ENCODE measurements at places on chromosomes 11 and 22.

GRCh38 chr11:68012843-68013610 lies 2.9 kb downstream of the ALDH3B1 start:
- no peak for DNase-seq

DNA sequence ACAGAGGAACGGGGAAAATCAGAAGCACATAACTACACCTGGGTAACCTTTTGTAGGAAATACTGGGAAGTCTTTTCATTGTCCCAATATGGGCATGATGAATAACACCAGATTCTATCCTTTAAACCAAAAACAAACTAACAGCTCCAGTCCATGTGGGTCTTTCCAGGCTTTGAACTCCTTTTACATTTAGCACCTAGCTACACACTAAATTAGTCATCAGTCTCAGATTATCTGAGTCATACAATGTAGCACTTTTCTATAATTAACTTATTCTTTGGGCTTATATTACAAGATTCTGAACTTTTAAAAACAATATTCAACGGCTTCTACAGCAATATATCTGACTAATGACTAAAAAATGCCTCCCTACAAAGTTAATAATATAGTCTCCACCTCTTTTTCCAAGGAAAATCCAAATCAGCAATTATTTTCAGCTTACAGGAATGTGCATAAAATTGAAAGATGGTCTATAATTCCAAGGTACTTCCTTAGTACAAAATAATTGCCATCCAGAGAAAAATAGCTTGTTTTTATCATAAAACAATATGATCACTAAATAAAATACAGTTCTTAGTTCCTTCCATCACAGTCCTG lies 26.3 kb downstream of the STK33 start:
- no peak for DNase-seq

DNA sequence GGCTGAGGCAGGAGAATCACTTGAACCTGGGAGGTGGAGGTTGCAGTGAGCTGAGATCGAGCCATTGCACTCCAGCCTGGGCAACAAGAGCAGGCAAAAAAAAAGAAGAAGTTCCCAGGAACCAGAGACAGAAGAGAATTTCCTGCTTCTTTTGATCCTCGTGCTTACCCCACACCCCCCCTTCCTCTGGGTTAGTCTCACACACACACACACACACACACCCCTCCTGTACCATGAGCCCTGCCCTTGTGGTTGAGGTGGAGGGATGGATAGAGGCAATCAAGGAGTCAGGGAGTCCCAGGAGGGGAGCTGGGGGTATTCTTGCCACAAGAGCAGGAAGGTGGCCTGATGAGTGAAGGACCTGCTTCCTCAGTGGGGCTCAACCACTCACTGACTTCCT lies 4.1 kb upstream of the UBE2L6 start:
- no peak for DNase-seq

DNA sequence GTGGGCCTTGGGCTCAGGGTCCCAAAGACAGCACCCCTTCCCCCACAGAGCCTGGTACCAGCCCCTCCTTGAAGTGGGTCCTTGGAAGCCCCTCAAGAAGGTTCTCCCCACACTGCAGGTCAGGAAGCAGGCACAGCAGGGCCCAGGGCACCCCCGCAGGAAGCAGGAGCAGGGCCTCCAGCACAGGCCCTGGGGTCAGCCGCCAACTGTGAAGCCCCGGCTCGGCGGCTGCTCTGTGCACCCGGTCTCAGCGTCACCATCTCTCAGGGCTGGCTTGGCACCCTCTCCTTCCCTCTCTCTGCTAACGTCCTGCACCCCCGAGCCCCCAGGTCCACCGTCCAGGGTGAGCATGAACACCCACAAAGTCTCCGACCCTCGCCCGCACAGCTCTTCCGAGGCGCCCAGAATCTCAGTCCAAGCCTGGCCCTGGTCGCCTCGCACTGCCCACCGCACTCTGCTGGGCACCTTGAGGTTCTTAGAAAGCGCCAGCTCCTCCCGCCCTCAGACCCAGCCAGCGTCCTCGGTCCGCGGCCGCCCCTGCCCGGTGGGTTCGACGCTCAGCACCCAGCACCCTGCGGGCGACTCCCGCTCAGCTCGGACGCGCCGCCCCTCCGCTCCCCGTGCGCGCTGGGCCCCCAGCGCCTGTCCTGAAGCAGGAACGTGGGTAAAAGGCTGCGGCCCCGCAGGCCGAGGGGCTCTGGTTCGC lies 1.4 kb upstream of the SIGIRR start:
- no peak for DNase-seq

DNA sequence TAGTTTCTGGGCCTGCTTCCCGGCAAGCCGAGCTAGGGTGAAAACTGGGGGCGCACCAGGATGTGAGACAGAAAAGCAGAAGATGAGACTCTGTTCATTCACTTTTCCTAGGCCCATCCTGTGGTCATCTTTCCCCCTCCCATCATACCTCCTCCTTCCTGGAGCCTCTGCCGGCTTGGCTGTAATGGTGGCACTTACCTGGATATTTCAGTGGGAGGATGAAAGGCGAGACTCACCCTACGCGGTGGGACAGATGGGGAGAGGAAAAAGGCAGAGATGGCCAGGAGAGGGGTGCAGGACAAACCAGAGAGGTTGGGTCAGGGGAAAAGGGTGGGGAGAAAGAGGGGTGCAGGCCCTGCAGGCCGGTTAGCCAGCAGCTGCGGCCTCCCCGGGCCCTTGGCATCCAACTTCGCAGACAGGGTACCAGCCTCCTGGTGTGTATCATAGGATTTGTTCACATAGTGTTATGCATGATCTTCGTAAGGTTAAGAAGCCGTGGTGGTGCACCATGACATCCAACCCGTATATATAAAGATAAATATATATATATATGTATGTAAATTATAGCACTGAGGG lies 41.5 kb upstream of the NNMT start:
- no peak for DNase-seq

DNA sequence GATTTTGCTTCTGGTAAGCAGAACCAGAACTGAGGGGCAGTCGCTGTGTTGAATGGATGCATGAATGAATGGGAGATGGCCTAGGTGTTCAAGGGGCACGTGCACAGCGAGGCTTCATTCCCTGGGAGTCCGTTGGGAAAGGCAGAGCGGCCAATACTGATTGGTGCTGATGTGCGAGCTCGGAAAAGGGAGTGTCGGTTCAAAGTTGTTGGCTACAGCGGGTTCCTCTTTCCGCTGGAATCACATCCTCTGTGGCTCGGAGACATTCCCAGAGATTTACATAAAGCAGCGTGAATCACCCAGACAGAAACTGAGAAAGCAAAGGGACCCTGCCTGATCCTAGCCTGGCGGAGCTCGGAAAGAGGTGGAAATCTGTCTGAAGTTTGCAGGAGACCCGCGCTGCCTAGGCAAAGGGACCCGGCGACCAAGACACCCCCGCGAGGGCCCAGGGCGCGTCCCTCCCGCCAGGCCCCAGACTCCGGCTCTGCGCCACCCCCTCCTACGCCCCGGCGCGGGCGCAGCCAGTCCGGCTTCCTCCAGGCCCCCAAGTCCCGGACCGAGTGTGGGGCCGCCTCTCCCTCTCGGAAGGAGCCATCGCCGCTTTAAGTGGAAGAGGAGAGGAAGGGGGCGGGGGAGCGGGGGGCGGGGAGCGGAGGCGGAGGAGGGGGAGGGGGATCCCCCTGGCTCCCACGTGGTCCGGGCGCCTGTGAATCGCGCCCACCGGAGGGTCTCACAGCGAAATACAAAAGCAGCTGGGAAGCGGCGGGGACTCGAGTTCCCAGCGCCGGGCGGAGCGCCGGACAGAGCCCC lies at the start of gene FJX1:
TSS of gene FJX1 (plus strand) at position 774 of the 810 bp plus-strand sequence. CDS start 177 bp downstream, outside the sequence.
- no peak for DNase-seq

- DNase-seq, result no peak
Observed at GRCh38 chr11:86957976-86958646, 2.9 kb upstream of the FZD4 start.

DNA sequence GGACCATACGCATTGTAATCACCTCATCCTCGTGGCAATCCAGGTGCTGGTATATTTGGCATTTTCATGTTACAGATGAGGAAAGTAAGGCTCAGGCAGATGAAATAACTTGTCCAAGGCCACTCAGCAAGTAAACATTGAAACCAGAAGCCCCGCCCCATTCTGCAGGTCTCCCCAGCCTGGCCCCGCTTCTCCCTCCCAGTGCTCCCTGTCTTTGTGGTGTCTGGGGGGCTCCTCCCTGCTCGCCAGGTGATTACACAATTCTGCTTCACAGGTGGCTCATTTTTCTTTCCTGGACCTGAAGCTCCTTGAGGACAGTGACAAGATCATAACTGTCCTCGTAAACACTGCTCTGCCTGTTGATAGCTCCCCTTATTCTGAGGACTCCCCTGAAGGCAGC lies 531.5 kb upstream of the B3GAT1 start:
- DNase-seq, result no peak

GRCh38 chr11:27497284-27497866 lies 9.2 kb downstream of the LIN7C start:
- DNase-seq, result peak; percentile 25

GRCh38 chr11:56333156-56333555 lies 12.7 kb upstream of the OR8K1 start:
- no peak for DNase-seq

DNA sequence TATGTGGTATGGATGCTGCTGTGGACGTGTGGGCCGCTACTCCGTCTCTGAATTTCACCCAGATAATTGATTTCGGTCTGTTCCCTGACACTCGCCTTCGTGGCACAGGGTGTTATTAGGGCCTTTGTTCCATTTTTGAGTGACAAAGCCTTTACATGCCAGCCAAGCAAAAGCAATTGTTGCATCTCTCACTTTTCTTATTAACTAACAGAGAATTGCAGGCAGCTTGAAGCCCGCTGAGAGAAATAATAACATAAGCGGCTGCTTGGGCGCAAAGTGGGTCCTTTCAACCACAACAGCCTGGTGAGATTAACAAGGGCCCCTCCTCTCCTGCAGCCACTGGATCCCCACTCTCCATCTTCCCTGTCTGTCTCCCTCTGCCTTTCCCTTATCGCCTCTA lies 449.4 kb downstream of the NTM start:
- no peak for DNase-seq

GRCh38 chr22:48829908-48830307 lies 997.8 kb downstream of the BRD1 start:
- DNase-seq, result no peak

- no peak for DNase-seq
Observed at GRCh38 chr11:108551651-108552462, 41.7 kb downstream of the EXPH5 start.

GRCh38 chr22:32270641-32271369 lies 15.7 kb upstream of the SLC5A4 start:
- no peak for DNase-seq

- DNase-seq, result no peak
Observed at GRCh38 chr11:69828971-69829344, 9.7 kb upstream of the FGF3 start.

DNA sequence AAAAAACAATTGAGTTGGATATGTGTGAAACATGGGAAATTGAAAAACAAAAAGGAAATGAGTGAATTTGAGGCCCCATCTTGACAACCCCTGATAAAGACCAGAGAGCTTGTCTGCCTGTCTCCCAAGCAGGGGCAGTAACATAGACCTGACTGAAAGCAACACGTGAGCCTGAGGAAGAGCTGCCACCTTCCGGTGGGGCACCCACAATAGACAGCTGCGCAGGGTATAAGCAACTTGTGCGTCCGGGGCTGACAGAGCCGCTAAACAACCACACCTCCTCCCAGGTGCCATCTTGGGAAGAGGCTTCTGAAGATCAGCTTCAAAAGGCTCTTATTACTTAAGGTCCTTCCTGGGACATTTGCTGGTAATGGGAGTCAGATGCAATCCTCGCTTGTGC lies 166.8 kb downstream of the NTM start:
- DNase-seq, result no peak

GRCh38 chr11:69983897-69984438 lies 94.1 kb upstream of the ANO1 start:
- DNase-seq, result no peak

- DNase-seq, result no peak
Observed at GRCh38 chr11:119783466-119784400, 54.7 kb upstream of the NECTIN1 start.

GRCh38 chr22:49747716-49748115 lies 80.0 kb downstream of the BRD1 start:
- DNase-seq, result no peak

DNA sequence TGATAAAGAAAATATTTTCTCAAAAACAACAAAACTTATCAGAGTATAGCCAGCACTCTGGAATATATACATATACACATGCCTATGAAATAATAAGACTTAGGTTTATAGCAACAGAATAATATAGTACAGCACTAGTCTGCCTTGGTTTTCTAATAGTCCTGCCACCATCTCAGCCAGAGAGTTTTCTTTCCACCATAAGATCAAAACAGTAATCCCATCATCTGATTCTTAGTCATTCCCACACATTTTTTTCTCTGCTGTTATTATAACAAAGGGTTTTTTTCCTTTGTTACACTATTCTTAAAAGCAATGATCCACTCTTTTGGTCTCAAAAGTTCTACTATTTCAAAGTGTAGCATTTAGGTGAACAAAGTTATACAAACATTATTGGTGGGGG lies 15.1 kb downstream of the MTMR2 start:
- DNase-seq, result no peak

- no peak for DNase-seq
Observed at GRCh38 chr22:48884324-48884723, 943.3 kb downstream of the BRD1 start.

- DNase-seq, result peak; percentile 35
Observed at GRCh38 chr11:106156290-106156937, 79.0 kb downstream of the AASDHPPT start.

- DNase-seq, result no peak
Observed at GRCh38 chr22:48802576-48802975, 1025.1 kb downstream of the BRD1 start.

DNA sequence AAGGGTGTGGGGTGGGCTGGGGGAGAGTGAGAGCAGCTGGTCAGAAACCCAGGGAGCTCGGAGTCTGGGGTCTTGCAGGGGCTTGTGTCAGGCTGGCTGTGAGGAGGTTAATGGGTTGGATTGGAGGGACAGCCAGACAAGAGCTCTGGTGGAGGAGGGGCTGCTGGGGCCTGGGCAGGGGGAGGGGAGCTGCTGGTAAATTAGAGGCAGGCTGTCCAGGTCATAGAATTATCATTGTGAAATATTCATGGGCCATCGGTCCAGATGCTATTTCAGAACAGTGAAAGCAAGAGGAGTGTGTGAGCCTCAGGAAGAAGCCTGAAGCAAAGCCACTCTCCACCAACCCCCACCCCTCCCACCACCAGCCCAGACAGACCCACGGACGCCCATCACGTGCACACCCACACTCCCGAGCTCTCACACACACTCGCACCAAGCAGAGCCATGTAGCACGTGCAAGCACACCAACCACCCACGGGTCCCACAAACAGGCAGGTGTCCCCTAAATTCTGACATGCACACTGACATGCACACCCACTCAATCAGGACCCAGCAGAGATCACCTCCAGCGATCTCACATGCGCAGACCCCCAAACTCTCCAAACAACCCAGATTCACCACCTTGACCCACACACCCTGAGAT lies 18.8 kb downstream of the RTN4RL2 start:
- DNase-seq, result no peak

DNA sequence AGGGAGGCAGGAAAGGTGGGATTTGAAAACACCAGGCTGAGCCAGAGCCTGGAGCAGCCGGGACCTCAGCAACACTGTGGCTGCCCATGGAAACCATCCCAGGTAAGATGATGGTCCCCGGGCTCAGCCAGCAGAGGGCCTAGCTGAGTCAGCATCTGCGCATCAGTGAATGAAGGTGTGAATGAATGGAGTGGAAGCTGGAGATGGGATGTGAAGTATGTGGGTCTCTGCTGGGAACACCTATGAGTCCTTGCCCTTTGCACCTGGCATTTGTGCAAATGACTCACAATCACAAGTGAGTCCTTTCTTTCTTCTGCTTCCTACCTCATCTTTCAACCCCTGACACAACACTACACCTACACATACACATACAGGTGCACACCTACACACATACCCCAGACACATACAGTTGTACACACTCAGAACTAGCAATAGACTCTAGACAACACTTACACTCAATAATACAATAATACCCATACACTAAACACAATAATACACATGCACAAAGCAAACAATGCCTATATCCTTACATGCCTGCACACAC lies 62.8 kb upstream of the PRDM11 start:
- DNase-seq, result no peak

All from common myeloid progenitor, CD34-positive (primary cell).